Stimulated activated CD4-positive, alpha-beta T cell treated with anti-CD3 and anti-CD28 coated beads, Interleukin-4, amount 100 ng/mL, for 48 hours (primary cell): ENCODE measurements at places on chromosomes 3 and 15.

DNA sequence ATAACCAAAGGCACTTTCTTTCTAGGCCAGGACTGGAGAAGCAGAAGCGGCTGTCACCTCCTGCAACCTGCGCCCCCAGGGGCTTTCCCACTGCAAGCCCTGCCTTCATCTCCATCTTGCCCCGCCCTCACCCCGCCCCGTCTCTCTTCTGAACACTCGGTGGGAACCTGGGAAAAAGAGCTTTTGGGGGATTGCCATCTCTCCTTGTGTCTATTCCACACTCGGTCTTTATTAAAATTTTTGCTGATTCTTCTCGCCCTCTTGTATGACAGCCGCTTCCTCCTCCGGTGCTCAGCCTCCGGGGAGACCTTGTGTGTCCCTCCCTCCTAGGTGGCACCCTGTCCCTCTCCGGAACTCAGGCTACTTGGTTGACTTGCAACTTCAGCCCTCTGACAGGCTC, 41.9 kb upstream of the SPESP1 start:
- peak; percentile 4 for DNase-seq

- DNase-seq, result no peak
Observed at GRCh38 chr3:134466331-134466730, 19.5 kb downstream of the ANAPC13 start.

DNA sequence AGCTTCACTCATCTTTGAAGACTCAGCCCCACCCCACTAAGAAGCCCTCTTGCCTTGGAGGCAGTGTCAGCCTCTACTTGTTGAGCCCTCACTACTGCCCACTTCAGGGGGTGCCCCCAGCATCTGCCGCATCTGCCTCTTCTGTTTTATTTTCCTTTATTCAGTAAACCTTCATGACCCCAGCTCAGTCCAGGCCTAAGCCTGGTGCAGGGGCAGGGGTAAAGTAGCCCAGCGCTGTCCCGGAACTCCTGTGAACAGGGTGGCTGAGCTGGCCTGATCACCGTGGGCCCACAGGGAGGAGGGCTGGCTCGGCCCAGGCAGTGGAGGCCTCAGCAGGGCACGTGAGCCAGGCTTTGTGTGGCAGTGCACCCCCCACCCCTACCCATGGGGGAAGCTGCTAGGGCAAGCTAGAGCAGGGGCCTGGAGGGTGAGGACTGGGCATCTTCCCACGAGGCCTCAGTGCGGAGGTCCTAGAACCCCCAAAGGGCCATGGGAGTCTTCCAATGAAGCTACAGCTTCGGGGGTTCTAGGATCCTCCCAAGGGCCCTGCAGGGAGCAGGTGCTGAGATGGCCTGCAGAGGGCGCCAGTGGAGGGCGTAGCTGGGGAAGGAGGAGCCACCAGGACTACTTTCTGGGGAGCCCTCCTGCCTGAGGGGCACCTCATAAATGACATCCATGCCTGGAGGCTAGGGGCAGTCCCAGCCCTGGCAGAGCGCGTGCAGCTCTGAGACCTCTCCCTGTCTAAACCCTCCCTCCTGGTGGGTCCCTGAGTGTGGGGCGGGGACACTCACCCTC, 36.0 kb downstream of the TSPAN3 start:
- peak; percentile 60 for DNase-seq

DNA sequence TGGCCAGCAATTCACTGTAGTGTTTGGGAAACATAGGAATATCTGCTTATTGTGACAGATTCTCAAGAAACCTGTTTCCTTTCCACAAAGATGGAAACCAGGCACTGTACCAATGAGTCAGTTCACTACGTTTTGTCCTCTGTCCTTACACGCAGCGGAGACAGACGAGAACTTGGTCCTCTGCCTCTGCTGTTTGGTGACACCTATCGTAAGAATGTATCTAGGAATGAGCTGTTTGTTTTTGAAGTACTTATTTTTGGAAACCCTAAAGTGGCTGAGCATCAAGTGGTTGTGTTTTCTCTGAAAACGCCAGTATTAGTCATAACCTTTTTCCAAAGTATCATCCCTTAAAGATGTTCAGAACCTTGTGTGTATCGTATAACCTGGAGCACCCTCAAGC, 93.0 kb downstream of the PGPEP1L start:
- DNase-seq, result no peak

DNA sequence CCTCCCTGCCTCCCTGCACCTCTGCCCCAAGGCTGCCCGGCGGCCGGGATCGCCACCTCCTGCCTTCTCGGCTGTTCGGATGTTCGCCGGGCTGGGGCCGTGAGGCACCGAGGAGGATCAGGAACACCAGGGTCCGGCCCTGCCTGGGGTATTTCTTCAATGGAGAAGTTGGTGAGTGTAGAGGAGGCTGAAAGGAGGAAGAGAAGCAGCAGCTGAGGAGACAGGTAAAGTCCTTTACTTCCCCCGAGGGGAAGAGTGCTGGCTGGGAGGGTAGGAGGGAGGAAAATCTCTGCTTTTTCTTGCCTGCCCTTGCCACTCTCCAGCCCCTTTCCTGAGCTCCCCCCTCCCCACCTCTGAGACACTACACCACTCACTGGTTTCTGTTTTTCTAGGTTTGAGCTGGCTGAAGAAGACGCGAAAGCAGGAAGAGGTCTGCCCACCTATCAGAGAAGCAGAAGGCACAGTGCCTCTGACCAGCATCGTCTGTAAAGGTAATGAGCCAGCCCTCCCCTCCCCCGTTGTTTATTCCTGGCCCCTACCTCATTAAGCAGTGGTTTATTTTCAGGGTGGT, 519 bp downstream of the ASB7 start:
- no peak for DNase-seq

DNA sequence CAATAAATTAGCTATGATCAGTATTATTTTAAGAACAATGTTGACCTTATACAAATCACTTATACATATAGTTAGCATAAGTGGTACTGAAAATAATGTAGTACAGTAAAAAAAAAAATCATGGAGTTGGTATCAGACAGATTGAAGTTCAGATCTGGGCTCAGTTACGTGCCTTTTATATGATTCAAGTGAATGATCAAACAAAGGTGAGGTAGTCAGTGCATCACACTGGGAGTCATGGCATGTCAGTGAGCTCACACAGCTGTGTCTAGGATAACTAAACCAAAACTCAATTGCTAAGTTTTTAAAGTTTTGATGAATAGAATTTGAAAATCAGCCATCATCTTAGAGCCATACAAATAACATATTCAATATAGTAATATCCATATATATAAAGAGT, 11.2 kb upstream of the CCR8 start:
- DNase-seq, result no peak

DNA sequence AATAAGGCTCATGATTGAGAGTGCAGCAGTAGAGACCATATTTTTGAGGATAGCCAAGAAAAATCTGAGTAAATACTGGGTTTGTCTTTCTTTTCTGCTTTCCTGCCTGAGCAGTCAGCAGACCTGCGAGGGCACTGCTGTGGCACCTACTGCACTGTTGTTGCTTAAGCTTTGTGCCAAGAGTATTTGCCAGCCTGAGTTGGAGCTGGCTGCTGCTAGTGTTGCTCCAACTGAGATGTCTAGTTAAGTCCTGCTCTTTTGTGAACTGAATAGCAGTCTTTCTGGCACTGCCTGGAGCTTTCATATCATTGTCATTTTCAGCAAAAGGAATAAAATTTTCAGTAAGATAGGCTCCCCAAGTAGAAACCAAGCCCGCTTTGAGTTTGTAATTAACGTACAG, 214.5 kb upstream of the P2RY1 start:
- no peak for DNase-seq

DNA sequence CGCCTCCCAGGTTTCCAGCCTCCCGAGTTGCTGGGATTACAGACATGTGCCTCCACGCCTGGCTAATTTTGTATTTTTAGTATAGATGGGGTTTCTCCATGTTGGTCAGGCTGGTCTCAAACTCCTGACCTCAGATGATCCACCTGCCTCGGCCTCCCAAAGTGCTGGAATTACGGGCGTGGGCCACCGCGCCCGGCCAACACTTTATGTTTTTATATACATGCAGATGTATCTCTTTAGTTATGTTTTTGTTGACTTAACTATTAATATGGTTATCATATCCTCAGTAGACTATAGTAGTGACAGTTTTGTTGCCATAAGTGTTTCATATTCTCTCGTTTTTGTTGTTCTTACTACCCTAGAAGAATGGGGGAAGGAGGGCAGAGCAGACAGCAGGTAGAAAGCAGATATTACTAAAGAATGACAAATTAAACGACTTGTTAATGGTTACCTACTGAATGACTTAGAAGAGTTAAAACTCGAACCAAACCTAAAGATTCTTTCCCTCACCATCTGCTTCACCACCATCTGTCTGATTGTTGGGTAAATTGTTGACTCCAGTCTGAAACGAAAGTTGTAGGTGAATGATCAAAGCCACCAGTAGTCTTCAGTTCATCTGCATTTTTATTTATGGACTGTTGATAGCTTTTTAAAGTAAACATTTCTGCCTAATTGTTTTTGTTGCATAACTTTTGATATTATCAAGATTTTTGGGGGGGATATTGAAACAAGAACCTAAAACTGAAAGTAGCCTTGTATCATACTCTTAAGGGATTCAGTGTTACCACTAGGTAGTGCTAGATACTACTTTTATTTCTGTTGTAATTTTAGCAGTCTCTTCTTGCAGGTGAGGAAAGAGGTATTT, 89.3 kb downstream of the RASA2 start:
- no peak for DNase-seq

DNA sequence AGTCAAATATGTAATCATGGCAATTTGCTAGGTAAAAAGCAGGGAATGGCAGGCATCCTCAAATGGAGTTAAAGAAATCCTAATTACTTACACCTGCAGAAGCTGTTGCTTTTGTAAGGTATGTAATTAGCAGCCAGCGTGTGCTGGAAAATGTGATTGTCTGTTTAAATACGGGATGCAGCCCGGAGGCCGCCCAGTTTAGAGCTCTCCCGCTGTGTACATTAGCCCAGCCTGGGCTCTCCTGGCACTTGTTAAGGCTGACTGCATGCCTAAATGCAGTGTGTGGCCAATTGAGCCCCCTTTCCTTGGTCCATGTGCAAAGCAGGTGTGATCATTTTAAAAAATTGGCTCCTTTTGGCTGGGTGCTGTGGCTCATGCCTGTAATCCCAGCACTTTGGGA, 9.0 kb downstream of the DPH3 start:
- no peak for DNase-seq

- DNase-seq, result no peak
Observed at GRCh38 chr3:24763393-24763792, 268.7 kb upstream of the THRB start.

GRCh38 chr3:46778101-46778500, 60.4 kb upstream of the PRSS50 start:
- DNase-seq, result no peak

- no peak for DNase-seq
Observed at GRCh38 chr3:176755977-176756376, 441.3 kb downstream of the TBL1XR1 start.

DNA sequence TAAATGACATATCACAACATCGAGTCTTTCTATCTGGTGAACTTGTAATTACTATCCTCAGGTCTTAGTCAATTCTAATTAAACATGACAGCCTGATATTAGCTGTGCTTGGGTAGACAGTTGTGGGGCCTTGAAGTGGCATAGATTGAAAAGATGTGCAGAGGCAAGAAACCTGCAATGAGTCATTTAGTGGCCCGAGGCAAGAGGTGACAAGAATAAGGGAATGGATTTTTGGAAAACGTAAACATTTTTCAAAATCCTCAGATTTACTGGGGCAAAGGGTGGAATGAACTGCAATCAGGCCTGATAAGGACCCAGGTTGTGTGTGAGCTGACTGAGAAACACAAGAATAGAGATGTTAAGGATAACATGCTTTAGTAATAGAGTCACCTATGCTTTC, 29.5 kb upstream of the ULK4 start:
- DNase-seq, result no peak

- DNase-seq, result no peak
Observed at GRCh38 chr3:196694202-196694638, 17.8 kb downstream of the CEP19 start.

DNA sequence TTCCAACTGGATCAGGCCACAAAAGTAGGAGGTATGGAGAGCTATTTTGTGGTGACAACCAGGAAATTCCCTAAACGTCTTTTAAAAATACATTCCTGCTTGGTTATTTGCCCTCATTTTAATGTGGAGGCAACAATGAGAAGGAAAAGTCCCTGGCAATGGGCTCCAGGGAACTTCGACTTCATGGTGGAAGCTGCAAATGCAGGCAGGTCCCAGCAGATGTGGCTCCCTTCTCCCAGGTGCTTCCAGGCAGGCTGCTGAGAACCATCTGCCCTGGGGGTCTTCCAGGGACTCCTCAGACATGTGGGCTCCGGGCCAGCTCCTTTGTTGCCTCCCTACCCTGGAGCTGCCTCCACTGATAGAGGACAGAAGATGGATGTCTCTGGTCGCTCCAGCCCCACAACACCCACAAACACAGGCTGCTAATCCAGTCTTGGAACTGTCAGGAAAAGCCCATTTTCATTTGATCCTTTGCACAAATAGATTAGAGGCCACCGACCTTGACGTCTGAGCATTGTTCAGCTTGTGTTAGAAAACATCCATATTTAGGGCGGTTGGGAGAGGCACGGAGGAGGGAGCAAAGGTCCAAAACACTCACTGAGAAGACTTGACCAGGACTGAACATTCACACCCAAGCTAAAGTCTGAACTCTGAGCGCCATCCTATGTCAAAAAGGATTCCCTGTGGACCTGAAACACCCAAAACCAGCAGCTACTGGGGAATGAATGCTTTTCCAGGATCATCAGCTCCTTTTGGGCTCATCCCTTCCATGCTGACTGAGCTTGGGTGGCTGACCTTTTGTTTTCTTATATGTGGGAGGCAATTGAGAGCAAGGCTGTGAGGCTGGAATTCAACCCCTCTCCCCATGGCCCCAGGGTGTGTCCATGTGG, 30.2 kb upstream of the SLCO2A1 start:
- no peak for DNase-seq

GRCh38 chr15:67967871-67968431, 86.2 kb upstream of the PIAS1 start:
- DNase-seq, result no peak

DNA sequence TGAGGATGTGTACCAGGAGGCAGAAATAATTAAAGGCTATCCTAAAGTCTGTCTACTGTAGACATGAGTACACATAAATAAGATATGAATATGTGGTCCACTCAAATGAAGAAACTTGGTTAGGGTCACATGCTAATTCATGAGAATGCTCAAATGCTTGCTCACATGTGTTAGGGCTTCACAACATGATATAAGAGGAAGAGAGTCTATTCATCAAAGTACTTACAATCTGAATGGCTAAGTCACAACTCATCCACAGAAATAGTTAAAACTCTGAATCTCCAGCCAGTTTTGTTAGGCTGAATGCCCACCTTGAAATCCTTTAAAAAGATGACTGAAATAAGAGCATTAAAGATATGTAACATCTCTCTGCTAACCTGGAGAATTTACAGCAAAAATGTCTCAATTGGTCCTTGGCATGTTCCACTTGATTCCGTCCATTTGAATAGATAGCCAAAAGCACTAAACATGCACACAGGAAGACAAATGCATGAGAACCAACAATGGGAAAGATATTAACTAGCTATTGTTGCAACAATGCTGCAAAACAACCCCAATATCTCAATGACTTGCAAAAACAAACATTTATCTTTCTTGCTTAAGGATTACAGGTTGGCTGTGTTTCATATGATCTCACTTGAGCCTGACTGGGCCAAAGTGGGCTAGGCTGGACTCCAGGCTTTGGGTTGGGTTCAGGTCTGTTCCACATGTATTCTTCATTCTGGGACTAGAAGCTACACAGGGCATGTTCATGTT, 10.6 kb upstream of the TBC1D5 start:
- DNase-seq, result no peak
